ENCODE measurements at places on chromosomes 13 and 19.

DNA sequence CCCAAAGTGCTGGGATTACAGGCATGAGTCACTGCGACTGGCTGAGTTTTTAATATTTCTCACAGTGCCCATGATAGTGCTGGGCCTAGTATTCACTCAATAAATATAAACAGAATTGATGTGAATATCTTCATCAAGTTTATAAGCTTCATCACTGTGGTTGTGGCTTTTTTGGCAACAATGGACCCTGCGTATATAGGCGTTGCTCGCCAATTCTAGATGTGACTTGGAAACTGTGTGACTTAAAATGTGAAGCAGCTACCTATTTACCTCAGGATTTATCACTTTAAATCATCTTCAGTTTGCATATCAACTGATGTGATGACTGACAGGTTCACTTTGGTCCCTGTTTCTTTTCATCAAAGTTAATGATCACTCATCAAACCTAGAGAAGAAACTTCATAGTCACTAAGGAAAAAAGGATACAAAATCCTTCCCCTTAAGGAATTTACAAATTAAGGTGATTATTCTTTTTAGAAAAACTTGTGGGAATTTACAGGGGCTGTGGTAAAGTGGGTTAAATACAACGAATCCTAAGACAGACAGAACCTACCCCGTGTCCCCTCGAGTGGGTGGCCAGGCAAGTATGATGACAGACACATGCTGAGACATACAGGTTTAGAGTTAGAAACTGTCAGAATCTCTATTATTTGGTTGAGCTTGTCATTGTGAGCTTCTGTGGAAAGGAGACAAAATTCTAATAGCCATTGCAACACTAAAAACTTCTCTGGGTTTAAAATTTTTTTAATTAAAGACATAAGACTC is 101.3 kb downstream of the AKAP11 start:
- DNase-seq = no peak

DNA sequence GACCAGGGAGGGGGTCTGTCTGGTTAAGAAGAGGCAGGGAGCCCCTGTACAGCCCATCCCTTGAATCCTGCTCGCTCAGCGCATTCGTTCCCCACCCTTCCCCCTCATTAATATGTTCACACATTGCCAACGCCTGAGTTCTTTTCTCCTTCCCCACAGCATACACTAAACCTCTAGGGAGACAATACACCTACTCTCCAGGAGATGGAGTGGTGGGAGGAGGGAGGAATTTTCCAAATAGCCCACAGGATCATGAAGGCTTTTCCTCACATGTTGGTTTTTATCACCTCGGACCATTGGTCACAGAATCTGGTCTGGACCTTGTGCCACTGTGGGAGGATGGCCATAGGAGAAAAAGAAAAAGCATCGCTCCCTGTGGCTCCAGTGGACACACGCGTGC is 294.9 kb downstream of the SHISA2 start:
- no peak for DNase-seq

DNA sequence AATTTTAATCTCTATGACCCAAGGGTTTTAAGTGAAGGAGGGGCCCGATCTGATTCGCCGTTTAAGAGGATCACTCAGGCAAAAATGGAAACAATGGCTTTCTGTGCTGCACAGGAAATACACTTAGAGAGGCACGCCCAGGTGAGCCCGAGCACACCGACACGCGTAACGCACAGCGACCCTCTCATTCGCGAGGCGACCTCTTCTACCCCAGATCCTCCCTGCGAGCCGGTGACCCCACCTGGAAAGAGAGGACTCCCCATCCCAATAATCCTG is 216 bp downstream of the SH2D3A start:
- no peak for DNase-seq

GRCh38 chr19:17266589-17266974 is 661 bp upstream of the BABAM1 start:
- no peak for DNase-seq

DNA sequence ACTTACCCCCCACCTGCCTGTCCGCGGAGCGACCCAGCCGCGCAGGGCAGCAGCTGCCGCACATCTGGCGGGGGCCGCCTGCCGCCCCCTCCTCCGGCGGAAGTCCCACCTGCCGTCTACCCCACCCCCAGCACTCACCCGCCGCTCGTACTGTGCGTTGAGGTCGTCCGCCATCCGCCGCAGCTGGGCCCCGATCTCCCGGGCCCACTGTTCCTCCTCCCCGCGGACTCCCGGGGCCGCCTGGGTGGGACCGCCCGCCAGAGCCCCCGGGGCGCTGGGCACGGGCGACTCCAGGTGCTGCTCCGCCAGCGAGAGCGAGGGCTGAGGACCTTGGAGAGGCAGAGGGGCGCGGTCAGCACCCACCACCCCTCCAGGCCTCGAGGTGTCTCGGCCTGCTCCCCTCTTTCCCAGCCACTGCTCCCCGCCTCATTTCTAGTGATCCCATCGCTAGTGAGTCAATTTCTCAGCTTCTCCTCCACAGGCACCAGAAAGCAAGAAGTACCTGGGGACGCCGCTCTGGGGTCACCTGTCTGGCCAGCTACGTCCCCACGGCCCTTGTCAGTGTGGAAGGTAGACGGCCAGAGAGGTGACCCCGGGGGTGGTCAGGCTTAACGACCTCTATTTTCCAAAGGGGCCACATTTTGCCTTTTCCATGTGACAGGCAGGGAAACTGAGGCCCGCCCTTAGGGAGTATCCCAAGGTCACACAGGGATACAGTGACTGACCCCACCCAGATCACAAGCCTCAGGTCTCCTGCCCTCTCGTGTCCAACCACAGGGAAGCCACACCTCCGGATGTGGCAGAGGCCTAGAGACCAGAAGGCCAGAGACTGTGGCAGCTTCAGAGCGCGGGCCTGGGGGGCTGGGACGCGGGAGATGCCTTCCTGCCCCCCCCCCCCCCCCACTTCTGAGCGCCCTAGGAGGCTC is 4.3 kb downstream of the BBC3 start:
- DNase-seq = peak; percentile 52

- no peak for DNase-seq
Observed at GRCh38 chr19:1754636-1755466, 1.5 kb downstream of the ONECUT3 start.

DNA sequence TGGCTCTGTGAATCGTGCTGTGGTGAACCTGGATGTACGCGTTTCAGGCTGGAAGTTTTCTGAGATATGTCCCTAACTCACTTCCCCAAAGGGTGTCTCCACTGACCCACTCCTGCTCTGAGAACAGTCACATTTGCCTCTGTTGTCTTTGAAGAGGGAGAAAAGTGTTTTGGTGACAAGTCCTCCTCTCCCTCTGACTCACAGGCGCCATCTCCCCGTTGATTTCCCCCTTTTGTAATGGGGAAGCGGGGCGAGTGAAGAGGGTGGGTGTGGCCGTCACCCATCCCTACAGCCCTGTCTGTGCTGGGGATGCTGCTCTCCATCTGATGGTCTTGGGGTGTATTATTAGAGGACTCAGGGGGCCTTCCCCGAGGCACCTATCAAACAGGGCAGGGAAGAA is 9.6 kb downstream of the APC2 start:
- no peak for DNase-seq

GRCh38 chr19:13024126-13024950 is 29.1 kb downstream of the NFIX start:
- DNase-seq = no peak
